ENCODE measurements at places on chromosomes 11 and 22. TPM values are rescaled to one million over a fixed set of nuclear protein-coding genes. Genes with fewer than 3 reads are reported as not detected.

The PHOX2A gene
- total RNA-seq, result not detected

The SLC6A5 gene
- not detected for total RNA-seq

The RHOD gene
- 0.35 TPM for total RNA-seq

DNA sequence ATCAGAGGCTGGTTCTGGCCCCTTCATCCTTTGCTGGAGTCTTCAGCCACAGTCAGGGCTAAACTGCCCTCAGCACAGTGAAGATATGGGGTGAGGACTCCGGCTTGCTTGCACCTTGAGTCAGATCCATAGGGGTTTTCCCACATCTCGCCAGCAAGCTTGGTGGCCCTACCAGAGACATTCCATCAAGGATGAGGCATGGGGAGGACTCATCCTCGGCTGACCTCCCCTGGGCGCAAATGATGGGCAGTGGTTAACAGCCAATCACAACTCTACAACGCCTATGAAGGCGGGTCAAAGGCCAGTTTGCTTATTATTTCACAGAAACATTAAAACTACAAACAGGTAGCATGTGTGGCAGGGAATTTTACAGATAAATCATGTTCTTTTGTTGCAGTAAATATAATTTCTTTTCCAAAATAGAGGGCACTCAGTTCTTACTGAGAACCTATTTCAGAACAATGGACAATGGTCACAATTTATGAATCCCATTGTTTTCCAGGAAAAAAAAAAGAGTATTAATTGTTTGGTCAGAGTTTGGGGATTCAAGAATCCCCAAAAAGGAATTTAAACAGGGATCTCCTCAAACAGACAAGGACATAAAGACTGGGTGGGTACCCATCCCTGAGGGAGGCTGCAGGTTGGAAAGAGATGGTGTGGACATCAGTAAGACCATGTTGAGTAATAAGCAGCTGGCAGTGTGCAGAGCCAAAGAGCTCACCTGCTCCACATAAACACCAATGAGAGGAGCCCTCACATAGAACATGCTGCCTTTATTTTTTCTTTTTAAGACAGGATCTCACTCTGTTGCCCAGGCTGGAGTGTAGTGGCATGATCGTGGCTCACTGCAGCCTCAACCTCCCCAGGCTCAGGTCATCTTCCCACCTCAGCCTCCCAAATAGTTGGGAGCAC lies 14.8 kb downstream of the PLAAT3 start:
- DNase-seq, result no peak

DNA sequence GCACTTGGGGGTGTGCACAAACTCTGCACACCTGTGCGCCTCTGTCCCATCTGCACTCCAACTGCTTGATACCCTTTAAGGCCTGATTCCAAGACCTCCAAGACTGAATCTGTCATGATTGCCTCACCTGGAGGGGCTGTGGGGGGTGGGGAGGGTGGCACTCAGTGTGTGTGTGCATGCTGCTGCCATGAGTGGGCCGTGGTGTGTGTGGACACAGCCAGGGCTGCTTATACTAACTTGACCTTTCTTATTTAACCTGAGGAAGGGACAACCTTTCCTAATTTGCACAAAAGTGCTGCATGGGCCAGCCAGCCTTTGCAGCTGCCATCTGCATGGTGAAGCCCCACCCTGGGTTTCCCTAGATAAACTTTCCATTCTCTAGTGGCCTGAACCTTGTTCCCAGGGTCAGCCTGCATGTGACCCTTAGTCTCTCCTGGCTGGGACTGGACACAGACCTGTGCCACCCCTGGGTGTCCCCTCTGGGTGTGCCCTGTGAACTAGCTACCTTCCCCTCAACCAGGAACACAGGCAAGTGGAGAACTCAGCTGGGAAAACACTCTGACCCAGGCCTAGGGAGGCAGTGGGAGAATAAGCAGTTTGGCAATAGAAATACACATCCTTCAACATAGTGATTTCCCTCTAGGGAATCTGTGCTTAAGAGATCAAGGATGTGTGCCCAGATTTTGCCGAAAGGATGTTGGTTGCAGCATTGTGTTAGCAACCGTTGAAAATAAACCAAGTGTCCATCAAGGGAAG lies 45.4 kb upstream of the DKK3 start:
- no peak for DNase-seq

Data from activated CD4-positive, alpha-beta T cell treated with anti-CD3 and anti-CD28 coated beads, Interleukin-2, amount 10 ng/mL, durations not matched to agents 7 days and 5 days (primary cell).